ENCODE measurements at places on chromosomes 12 and 14.
A peak's percentile ranks its signal among the peaks of the same experiment; 100 is the strongest.

DNA sequence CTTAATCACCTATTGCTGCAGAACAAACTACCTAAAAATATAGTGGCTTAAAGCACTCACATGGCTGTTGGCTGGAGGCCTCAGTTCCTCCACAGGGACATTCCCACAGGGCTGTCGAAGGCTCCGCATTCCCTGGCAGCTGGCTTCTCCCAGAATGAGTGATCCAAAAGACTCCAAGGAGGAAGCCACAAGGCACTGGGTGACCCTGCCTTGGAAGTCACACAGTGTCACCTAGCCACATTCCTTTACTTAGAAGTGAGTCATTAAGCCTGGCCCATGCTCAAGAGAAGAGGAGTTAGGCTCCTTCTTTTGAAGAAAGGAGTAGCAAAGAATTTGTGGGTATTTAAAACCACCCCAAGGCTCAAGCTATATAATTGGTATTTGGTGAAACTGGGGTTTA lies 63.9 kb upstream of the MAP1LC3B2 start:
- DNase-seq, result peak; percentile 91

GRCh38 chr14:97273540-97273939 lies 476.4 kb downstream of the VRK1 start:
- no peak for DNase-seq

GRCh38 chr14:51780006-51780692 lies 80.3 kb upstream of the GNG2 start:
- peak; percentile 68 for DNase-seq

GRCh38 chr12:50240792-50241114 lies 42.6 kb downstream of the LIMA1 start:
- DNase-seq, result no peak

DNA sequence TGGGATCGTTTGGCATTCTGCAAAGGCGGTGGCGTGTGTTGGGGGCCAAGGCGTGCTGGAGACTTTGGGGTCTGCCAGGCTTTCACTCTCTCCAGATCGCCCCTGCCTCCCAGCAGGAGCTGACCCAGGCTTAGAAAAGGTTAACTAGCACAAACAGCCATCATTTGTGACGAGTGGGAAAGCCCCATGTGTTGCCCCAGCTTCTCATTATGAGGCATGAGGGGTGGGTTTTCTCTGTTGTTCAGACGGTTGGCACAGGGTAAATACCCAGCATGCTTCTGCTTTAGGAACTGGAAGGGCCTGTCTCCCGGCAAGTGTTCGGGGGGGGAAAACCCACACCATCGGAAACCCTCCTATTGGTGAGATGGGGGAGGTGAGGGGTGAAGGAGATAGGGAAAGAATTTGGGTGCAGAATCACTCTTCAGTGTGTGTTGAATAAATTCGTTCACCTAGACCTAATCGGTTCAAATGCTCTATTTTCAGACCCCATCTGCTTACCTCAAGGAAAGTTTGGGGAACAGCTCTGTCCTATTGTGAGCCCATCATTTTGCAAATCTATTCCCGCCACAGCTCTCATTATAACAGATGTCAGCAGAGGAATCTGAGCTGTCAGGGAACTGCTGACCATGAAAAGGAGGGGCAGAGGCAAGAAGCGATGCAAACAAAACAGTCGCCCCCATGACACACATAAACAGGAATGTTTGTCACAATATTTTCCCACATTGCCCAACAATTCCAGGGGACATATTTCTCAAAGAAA lies 34.7 kb upstream of the C12orf42 start:
- DNase-seq, result no peak

DNA sequence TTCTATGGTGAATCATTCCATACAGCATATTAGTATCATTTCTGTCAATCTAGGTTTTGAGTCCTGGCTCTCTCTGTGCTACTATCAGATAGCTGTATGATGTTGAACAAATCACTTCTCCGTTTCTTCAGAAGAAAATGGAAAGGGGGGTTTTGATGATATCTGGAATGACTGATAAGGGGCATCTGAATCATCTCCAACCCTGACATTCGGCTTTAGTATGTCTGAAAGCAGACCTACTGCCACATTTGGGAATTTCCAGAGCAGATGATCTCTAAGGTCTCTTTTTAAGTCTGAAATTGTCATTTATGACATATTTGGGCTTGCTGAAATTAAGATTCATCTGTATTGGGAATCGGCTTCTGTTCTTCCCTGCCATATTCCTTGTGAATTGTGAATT lies 10.1 kb downstream of the MLF2 start:
- DNase-seq, result no peak

GRCh38 chr14:96754162-96754844 lies 42.9 kb upstream of the VRK1 start:
- DNase-seq, result no peak

GRCh38 chr12:76556368-76556767 lies 3.2 kb downstream of the OSBPL8 start:
- no peak for DNase-seq

DNA sequence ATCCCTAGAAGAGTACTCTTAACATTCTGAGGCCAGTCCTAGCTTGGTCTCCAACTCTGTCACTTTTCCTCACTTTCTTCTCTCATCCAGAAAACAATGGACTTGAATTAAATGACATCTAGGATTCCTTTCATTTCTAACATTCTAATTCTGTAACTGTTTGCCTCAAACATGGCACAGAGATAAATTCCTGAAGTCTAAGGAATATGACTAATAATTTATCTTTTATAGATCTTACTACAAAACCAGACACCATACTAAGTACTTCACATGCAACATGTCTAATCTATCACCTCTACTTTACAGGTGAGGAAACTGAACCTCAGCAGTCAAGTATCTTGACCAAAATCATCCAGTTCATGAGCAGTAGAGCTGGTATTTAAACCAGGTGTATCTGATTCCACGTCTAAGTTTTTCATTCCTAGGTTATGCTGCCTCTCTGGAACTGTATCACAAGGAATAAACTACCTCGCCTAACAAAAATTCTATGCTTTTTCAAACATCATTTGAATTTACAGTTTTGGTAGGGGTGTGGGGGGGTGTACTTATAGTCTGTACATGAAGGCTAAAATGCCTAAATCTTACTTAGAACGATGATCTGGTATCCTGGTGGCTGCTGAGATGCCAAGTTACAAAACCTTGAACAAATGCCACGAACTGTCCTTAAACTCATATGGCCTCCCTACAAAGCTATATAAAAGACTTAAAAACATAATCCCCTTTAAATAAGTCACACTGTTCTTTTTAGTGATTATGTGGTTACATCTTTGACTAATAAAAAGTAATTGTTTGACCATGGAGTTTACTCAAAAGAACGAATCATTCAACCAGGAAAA lies 41.6 kb downstream of the ATXN2 start:
- DNase-seq, result no peak

DNA sequence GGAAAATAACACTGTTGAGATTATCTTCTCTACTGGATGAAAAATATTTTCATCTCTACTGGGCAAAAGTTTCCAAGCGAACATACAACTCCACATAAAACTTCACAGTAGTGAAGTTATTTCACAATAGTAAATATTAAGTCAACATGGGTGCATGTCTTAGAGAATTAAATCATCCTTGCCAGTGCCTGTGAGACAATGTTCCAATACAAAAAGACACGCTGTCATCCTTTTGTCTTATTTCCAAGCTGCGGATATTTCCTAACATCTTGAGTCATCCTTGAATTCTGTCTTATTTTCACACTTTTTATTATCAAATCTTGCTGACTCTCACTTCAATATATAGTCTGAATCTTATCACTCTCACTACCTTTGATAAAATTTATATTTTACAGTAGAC lies 142.9 kb upstream of the KITLG start:
- DNase-seq, result no peak

DNA sequence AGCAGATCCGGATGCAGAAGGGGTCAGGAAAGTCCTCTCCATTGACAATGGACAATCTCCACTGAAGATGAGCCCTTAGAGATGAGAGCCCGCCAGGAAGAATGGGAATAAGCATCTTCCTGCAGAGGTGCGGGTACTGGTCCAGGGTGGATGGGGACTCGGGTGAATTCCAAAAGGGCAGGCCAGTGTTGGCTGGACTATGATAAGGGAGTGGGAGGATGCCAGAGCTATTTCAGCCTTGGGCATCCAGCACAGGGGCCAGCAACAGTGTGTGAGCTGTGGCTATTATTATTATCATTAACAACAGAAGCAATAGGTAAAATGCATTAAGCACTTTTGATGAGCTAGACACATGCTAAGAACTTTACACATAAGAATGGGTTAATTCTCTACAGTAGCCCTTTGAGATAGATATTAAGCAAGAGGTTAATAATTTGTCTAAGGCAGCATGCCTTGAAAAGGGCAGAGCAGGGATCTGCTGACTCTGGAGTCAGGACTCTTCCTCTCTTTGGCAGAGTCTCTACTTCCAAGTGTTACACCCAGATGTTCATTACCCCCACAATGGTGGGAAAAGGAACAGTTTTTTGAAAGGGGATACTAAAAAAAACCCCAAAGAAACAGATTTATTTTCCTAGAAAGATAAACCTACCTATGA lies 55.2 kb downstream of the PRICKLE1 start:
- no peak for DNase-seq

DNA sequence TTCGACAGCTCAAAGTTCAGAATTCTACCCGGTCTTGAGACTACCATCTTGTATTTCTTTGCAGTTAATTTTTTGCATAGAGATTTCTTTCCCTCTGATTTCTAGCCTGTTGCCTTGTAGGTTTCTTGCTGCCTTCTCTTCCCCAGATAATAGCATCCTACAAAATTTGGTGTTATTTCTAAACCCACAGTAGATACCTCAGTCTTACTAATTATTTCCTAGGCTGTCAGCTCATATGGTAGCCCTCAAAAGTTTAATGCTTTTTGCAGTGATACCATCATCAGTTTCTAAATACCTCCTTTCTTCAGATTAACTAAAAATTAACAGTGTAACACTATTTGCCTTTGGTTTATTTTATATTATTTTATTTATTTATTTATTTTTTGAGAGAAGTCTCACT lies 61.9 kb upstream of the TMPO start:
- DNase-seq, result no peak

DNA sequence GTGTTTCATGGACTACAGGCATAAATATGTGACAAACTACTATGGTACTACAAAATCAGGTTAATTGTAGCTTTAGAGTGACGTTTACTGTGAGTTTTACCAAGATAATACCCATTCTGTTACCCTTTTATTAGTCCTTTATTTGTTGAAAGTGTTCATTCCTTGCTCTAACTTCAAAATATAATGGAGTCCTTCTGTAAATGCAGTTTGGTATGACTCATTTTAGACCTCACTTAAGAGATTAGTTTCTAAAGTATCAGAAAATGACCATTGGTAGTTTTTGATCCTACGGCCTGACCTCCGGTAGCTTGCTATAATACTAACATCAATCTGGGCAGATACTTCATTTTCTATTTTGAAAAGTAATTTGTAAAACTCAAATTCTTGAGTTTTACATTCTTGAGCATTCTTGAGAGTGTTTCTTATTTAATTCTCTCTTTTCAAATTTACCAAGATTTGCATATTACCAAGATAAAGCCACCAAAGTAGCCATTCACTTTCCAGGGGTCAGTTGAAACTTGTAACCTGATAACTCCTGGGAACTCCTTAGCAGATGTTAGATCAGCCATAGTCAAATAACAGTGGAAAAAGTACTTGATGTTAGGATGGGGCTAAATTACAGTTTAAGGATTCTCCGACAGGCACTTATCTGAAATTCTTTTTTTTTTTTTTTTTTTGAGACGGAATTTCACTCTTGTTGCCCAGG lies 4.2 kb downstream of the HSPA2 start:
- DNase-seq, result no peak

- DNase-seq, result no peak
These were observed 5.8 kb upstream of the FRS2 start for GRCh38 chr12:69464428-69464827.

DNA sequence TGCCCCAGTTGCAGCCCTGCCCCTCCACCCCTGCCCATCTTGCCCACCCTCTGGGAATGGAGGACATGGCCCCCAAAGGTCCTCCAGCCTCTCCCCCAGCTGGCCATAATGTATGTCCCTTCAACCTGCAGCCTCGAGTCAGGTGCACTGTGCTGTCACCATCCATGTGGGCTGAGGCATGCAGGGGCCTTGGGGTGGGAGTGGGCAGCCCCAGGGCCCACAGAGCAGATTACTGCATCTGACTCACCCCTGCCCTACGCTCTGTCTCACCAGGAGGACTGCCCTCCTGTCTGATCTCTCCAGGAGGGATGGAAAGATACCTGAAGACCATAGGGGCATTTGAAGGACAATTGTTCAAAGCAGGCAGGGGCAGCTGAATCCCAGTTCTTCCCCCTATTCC lies 13.3 kb downstream of the SYNDIG1L start:
- DNase-seq, result no peak

GRCh38 chr12:71216725-71217579 lies 59.2 kb upstream of the TSPAN8 start:
- DNase-seq, result peak; percentile 99

DNA sequence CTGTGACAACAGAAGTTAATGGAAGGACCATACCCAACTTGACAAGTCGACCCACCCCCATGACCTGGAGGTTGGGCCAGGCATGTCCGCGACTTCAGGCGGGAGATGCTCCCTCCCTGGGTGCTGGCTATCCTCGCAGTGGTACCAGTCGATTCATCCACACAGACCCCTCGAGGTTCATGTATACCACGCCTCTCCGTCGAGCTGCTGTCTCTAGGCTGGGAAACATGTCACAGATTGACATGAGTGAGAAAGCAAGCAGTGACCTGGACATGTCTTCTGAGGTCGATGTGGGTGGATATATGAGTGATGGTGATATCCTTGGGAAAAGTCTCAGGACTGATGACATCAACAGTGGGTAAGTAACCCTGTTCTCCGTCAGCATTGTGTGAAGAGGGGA lies 220.1 kb downstream of the NAV3 start:
- DNase-seq, result no peak

DNA sequence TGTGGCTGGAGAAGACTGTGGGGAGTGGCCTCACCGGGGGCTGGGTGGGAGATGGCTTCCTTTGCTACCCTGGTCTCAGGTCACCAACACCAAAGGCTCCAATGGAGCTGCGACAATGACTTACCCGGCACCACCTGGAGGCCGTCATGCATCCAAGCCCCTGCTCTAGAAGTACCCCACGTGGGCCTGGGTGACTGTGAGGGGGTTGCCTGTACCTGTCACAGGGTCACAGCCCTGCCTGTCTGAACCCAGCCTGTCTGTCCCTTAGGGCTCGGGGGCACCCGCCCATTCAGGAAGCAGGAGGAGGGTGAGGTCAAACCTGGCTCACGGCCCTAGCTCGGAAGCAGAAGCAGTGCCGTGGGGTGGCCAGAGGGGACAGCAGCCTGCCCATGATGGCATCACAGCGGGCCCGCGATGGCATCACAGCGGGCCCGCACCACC lies 18.9 kb downstream of the ABCB9 start:
- DNase-seq, result no peak

- no peak for DNase-seq
These were observed 82.8 kb downstream of the CRACR2A start for GRCh38 chr12:3670083-3670620.

GRCh38 chr12:11461433-11461832 lies 66.1 kb upstream of the PRB2 start:
- DNase-seq, result no peak

- DNase-seq, result no peak
These were observed 151.2 kb upstream of the RFLNA start for GRCh38 chr12:124143726-124144125.

GRCh38 chr12:56129206-56129941 lies 1.3 kb downstream of the ESYT1 start:
- DNase-seq, result peak; percentile 52

Measured in LoVo (cell line).